Fibroblast of skin of abdomen (primary cell): ENCODE measurements at places on chromosomes 5 and 9.

DNA sequence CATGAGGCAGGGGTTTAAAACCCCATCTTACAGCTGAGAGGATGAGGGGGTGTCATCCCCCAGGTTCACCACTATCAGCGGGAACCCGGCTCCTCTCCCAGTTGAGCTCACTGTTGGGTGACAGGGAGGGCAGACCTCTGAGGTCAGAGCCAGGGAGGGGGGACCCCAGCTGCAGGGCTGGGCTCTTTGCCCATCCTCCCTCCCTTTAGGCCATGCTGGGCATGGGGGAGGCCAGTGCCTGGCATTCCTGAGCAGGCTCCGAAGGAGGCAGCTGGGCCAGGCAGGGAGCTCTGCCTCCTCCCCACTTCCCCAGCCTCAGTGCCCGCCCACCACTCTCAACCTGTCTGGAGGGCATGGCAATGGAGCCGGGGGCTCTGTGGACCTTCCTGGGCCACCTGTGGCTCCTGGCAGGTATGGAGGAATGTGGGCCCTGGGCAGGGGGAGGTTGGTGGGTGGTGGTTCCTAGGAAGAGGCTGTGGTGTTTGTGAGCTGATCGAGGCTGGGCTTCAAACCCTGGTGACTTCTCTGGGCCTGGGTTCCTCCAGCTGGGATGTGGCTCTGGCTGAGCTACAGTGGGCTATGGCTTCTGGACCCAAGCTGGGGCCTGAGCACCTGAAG is 12.6 kb downstream of the CRB2 start:
- DNase-seq: no peak

DNA sequence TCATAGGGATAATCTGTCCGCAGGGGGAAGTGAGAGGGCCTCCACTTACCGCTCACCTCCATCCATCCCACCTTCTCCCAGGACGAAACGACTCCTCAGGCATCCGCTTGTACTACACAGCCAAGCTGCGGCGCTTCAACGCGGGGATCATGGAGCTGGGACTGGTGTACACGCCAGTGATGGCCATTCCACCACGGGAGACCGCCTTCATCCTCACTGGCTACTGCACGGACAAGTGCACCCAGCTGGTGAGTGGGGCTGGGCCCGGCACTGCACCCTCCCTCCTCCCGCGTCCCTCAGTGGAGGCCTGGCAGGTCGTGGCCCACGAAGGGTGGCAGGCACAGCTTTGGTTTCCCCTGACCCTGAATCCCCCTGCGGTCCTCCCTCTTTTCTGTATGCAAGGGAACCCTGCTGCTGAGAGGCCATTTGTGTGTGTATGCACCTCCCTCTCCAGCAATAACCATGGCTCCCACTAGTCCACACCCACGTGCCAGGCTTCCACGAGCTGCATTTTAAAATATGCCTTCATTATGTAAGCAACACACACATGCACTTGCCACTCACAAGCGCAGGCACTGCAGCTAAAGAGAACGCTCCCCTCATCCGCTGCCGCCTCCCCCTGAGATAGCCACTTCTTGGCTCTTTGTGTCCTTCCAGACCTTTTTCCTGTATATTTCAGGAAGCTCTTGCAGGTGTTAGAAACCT is 11.8 kb downstream of the DBH start:
- DNase-seq: no peak

DNA sequence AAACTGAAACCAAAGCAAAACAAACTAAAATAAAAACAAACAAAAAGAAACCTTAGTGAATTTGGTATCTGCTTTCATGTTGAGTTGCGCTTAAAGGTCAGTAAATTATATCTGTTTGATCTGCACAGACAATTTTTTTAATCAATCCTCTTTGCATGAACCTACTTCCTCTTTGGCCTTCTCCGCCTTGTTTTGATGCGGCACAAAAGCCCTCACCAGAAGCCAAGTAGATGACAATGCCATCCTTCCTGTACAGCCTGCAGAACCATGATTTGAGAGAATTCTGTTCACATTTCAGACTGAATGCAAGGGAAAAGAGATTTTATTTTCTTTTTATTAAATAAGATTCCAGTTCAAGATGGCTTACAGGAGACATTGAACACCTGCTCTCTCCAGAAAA is 473.6 kb upstream of the FTMT start:
- DNase-seq: no peak

GRCh38 chr9:93164085-93164484 is 19.9 kb upstream of the WNK2 start:
- DNase-seq: no peak

DNA sequence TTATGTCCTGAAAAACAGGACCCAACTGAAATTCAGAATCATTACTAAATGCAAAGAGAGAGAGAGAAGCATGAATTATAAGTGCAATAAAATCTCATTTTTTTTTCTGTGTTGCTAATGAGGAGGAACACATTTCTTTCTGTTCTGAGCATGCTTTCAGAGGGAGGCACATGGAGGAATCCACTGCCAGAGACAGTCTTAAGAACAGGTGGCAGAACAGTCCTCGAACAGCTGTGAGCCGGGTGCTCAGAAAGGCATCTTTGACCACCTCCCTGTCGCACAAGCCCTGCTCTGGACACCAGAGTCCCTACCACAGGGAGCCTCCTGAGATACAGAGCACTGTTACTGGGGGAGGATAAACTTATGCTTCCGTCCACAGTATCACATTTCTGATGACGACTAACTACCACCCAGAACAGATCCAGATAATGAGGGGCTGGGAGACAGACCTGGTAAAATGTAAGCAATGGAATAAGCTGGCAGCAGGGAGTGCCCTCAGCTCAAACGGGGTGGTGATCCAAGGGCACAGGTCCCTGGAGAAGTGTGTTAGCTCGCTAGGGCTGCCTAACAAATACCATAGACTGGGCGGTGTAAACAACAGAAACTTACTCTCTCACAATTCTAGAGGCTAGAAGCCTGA is 134.0 kb downstream of the SLC1A3 start:
- peak; percentile 12 for DNase-seq

DNA sequence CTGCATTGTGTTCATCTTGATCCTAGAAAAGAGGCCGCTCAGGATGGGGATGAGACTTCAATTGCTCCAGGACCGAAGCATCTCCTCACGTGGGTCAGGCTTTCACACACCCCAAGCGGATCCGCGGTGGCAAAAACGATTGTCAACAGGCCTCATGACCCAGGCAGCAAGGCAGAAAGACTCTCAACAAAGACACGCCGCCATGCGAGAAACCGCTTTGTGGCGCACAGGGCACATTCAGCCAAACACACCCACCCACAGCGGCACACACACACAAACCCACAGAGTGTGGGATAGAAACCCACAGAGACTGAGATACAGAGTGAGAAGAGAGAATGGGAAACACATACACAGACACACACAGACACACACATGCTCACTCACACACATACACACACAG is 483.4 kb downstream of the SPATA31A7 start:
- DNase-seq: no peak

DNA sequence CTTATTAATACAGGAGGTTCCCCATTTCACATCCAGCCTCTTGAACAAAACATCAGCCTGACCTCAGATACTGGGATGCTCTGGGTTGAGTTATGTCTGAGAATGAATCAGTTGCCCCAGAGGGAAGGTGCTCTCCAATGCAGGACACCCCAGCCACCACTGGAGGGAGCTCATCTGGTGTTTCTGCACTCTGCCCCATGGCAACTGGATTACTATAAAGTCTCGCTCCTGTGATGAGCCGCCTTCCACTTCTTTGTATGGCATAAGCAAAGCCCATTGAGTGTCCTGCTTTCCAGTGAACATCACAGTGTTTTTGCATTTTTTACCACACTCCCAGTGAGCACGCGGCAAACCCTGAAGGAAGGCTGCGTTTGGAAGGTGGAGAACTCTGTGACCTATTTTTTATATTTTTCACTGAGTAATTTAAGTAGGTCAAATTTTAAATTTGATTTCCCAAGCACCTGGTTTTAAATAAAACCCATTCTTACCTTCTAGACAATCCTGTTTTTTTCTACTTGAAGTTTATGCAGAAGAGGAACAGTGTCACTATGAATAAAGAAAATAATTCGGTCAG is 176.9 kb upstream of the WWC1 start:
- DNase-seq: peak; percentile 50

- DNase-seq: no peak
These were observed 109.0 kb downstream of the VAV2 start for GRCh38 chr9:133882849-133883755.

- no peak for DNase-seq
These were observed 18.2 kb downstream of the SLC9A3 start for GRCh38 chr5:505951-506525.

DNA sequence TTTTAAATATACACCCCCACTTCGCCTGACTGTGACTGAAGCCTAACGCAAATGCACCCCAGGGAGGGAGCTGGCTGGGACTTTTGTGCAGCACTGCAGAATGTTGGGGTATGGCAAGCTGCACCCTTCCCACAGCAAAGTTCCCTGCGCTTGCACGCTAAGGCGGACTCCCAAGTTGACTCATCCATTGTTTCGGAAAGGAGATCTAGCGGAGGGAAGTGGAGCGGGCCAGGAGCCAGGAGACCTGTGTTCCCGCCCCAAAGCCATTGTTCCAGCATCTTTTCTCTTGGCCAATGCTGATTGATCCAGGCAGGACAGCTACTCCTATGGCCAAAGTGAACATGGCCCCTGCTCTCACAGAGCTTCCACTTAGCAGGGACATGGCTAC is 202.9 kb downstream of the AOPEP start:
- DNase-seq: peak; percentile 61

- no peak for DNase-seq
These were observed 521.9 kb downstream of the PDE4D start for GRCh38 chr5:59371525-59372127.

- DNase-seq: no peak
These were observed 18.4 kb downstream of the GPX3 start for GRCh38 chr5:151038801-151039238.

DNA sequence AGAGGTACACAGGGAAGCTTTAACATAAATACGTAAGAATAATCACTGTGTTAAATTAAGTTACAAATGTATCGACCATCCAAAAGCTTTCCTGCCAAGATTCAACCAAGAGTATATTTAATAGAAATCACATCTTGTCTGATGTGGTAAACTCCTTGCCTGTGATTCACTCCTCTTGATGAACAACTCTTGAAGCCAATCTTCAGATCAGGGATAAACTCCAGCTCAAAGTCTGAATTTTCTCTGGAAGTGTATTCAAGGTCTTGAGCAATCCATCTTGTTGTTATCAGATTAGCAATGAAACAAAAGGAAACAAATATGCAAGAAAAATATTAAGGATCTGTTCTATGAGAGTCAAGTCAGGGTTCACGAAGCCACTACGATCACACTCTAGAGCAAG is 170.0 kb upstream of the ADAMTS16 start:
- no peak for DNase-seq

GRCh38 chr5:19240170-19240569 is 747.8 kb downstream of the CDH18 start:
- DNase-seq: peak; percentile 22

DNA sequence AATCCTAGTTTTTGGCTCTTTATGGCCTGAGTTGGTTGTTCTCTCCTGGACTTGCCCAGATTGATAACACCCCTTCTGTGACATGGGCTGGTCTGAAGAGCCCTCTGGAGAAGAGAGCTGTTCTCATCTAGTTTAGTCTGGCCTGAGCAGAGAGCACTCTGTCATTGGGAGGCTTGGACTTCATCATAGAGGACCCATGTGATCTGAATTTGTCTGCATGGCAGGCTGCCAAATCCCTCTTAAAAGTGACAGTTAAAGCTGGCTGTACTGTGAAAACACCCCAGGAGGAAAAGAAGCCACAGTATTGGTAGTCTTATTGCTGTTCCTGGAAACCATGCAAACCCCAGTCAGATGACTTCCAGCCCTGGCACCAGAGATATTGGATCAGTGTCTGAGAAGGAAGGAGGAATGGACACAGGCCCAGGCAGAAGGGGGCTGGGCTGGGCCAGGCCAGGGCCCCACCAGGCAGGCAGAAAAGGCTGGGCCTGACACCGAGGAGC is 3.7 kb upstream of the WDR31 start:
- peak; percentile 13 for DNase-seq

DNA sequence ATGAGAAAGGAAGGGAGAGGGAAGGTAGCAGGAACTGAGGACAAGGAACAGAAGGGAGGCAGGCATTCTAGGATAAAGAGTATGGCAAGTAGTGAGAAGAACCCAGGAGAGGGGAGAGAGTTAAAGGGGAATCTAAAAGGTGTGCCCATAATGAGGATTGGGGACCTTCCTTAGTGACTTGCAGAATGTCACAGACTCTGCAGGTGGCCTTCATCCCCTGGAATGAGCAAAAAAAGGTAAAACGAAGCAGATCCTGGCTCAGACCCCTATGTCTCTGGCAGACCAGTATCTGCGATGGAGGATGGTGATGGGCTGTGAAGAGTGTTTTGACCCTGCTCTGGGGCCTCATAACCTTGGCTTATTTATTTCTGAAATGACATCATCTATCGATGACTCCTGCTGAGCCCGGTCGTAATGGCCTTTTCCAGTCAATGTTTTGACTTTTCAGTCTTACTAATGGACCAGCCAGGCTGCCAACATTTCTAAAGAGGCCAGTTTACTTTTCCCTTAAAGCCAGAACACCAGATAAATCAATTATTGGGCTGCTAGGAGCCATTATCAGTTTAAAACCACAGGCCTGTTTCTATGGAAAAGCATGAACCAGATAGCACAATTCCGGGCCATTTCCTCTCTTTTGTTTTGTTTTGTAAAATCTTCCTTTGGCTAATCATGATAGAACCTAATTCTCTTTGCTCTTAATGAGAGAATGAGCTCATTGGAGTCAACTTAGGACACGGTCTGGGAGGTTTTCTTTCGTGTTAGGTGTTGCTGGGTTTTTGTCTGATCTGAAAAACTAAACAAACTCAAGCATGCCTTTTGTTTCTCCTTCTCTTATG is 3.1 kb downstream of the TMOD1 start:
- no peak for DNase-seq

DNA sequence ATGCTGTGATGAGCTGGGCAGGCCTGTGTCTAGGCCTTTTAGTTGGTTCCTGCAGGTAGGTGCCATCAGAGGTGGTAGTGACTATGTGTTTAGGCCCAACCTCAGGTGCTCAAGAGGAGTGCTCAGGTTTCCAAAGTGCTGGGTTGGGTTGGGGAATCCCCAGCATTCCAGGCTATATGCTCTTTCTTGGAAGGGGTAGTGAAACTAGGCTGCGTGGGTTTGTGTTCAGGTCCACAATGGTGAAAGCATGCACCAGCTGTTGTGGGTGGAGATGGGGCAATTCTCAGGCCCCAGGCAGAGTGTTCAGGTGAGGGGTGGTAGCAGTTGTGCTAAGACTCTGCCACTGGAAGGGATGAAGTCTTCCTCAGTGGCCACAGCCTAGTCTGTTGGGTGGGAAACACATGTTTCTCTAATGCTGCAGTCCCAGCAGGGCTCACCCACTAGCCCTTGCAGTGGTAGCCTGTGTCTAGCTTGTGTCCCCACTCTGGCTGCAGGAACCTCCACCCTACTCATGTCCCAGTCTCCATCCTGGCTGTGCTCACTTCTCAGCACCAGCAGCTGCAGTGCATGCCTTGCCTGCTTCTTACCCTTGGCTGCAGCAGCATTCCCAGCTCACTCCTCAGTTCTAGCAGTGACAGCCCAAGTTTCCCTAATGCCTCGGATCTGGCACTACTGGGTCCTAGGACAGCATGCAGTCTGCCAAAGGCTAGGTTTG is 78.9 kb downstream of the FAM170A start:
- no peak for DNase-seq

DNA sequence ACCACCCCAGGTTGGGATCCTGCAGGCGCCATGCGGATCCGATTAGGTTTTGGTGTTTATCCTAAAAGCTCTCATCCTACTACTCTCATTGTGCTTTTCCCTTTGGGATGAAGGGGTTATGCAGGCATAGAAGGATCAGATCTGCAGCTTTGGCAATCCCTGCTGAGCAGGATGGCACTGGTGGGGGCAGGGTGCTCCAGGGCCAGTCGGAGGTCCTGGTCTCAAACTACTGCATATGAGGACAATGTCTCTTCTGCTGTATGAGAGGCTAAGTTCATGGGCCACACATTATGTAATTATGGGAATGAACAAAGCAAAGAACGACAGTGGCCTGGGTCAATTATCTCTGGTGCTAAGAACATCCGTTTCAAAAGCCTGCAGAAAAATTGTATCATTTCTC is 334.2 kb downstream of the IRX1 start:
- no peak for DNase-seq
